ENCODE measurements at places on chromosomes 4 and X. TPM values are rescaled to one million over a fixed set of nuclear protein-coding genes. Genes with fewer than 3 reads are reported as not detected.

DNA sequence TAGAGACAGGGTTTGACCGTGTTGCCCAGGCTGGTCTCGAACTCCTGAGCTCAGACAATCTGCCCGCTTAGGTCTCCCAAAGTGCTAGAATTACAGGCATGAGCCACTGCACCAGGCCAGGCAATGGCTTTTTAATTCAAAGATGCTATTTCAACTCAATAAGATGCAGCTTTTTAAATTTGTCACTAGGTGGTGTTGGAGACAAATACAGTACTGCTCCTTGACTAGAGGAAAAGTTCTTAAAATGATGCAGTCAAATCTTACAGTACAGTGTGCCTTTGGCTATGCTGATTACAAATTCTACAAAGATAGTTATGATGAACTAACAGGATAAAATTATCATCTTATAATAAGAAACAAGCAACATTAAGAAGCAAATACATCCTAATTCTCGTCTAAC, 441.1 kb downstream of the KCNIP4 start:
- DNase-seq = peak; percentile 40

DNA sequence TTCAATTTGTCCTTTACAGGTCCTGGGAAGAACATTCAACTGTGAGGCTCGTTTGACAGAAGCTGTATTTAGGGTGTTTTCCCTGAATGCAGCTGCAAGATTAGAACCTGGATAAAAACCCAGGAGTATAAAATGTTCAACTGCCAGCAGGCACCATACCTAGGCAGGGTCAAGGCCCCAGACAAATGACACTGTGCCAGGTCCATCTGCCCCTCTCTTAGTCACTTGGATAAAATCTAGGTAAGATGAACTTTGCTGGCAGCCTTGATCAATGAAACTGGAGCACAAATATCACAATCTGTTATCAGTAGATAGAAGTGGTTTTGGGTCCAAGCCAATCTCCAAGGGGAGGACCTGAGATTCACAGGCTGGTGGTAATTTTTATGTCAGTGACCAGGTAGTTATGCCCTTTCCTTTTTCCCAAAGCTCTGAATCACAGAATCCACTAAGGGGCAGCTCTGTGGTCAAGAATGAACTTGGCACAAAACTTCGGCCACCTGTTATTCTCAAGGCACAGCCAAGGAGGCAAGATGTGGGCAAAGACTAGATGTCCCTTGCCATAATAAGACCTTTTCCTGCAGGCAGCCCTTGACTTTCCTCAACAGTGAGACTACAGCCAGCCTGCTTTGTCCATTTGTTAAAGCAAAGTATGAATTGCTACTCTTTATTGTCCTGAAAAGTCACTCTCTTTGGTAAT, 501.0 kb downstream of the PPARGC1A start:
- no peak for DNase-seq

- DNase-seq = peak; percentile 8
Measured at GRCh38 chr4:139704915-139705485, 39.4 kb downstream of the MGST2 start.

DNA sequence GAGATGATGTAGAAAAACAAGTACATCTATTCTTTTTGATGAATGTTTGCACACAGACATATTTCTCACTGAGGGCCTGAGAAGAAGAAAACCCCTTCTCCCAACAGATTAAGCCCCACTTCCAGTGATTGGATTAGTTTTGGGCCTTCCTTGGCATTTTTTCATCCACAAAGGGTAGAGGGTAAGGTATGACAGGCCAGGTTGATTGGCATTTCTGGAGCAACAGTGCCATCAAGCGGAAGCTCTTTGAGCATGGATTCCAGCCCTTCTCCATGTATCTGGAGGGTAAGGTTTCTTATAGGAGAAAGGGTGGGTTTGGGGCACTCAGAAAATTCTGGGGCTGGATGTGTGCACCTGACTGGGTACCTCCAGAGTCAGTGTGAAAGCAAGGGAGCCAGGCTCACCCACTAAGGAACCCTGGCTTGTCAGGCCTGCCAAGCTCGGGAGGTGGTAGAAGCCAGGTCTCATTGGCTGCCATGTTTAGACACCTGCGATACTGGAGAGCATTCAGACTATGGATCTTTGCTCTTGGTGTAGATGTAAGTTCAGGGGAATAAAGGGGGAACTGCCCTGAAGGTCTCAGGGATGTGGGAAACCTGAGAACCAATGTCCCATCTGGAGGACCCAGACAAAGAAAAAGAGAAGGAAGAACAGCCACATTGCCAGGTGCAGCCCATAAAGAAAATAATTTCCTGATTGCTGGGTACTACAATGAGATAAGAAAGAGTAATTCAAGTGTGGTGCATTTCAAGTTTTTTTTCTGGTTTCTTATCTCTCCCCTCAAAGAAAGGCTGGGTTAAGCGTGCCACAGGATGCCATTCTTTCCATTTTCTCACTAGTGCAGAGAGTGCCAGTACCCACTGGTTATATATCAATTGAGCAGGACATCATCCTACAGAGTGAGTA, 222.3 kb upstream of the AGTR2 start:
- no peak for DNase-seq

DNA sequence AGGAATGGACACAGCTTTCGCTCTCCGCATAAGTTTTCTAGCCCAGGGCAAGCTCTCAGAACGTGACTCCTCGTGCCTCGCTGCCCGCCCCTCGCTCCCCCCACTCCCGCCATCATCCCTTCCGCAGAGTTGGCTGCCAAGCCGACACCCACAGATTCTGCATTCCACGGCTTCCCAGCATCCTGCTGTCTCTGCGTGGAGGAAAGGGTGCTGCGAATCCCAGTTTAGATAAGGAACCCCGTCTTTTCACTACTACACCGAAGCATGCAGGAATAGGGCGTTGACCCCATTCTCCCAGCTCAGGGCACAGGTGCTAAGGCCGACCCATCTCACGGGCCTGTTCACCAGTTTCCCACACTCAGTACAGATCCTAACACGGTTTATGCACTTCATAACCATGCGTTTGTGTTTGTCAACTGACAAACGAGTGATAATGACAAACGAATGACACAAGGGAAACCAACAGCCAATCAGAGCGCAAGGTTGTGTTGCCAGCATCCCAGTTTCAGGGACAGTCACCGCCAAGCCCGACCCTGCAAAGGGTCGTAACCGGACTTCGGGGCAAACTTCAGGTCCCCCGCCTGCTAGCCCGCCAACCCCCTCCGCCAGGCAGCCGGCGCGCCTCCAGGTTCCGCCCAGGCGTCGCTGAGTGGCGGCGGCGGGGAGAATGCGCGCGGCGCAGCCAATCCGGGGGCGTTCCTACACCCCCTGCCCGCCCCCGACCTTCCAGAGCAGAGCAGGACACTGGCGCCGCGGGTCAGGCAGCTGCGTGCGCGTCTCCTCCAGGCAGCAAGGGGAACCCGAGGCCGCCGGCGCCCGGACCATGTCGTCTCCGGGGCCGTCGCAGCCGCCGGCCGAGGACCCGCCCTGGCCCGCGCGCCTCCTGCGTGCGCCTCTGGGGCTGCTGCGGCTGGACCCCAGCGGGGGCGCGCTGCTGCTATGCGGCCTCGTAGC, at the start of gene CYP2U1:
Gene CYP2U1 (plus strand): TSS at position 729 of the 954 bp plus-strand sequence. CDS start 95 bp downstream, at position 824.
- peak; percentile 76 for DNase-seq

DNA sequence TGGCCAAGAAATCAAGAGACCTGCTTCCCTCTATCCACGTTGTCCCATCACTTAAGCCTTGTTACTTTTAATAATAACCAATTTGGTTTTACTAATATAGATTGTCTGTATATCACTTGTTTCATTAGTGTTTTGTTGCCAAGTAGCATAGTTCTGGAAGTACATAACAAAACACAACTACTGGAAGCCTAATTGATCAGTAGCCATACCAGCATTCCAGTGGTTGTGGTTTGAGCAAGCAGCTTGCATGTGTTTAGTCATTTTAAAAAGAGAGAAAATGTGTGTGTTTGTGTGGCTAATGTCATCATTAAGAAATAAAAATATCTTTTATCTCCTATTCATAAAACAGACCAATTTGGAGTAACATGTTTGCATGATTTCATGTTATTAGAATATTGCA, 70.8 kb downstream of the PTPN13 start:
- DNase-seq = peak; percentile 80

GRCh38 chrX:17413228-17413627, 38.2 kb downstream of the NHS start:
- peak; percentile 80 for DNase-seq

DNA sequence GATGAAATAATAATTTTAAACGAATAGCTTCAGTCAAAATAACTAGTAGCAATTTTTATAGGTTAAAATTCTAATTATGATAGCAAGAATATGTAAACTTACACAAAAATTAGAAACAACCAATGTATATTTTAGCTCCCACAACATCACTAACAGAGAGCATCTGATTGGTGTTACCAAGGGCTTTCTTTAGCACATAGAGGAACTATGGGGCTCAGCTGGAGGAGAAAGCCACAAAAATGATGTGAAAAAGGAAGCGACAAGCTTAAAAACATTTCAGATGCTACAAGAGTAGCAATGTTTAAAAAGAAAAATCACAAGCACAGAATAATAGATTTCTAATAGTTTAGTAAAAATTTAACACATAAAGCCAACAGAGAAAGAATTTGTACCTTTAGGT, 56.3 kb downstream of the ATP8A1 start:
- DNase-seq = no peak

DNA sequence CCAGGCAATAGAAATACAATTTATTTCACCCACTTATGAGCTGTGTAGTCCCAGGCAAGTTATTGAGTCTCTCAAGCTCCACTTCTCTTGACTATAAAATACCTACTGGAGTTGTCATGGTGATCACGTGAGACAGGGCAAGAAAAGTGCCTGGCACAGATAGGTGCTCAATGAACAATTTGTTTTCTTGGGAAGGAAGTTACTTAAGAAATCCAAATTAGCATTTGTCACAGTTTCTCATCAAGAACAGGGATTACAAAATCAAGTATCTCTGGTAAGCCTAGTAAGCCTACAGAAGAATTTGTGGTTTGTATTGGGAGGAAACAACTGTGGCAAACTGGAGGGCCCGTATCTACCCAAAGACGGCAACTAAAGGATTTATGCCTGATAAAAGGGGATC, 37.5 kb upstream of the RASGEF1B start:
- DNase-seq = no peak

DNA sequence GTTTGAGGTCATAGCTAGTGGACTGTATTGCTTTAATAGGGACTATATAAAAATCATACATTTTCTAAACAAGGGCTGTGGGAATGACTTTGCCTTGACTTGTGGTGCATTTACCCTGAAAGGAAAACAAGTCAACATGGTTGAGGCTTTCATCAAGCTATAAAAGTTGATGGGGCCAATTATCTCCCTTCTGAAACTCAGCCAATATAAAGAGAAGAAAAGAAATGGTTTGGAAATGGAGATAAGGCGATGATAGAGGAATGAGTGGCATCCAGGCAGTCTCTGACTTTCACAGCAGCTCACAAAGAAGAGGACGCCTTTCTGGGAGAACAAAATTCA, 118.7 kb downstream of the SMARCA1 start:
- DNase-seq = no peak

Gene THAP6
- 23.5 TPM for total RNA-seq

All from GM23248 (cell line).